ENCODE measurements at places on chromosomes 3 and 15. TPM values are rescaled to one million over a fixed set of nuclear protein-coding genes. Genes with fewer than 3 reads are reported as not detected.

CLDN1 gene
- 0.53 TPM for total RNA-seq

FGD5 gene
- total RNA-seq: 112 TPM

ZDHHC23 gene
- 4.4 TPM for total RNA-seq

IMPG2 gene
- total RNA-seq: 0.11 TPM

GOLGA8N gene
- 20.6 TPM for total RNA-seq

ACKR2 gene
- total RNA-seq: 24.5 TPM

ALAS1 gene
- total RNA-seq: 58.3 TPM

ZPLD1 gene
- not detected for total RNA-seq

ITGB5 gene
- total RNA-seq: 595 TPM

TMEM212 gene
- total RNA-seq: not detected

UROC1 gene
- total RNA-seq: not detected

GOLGA6D gene
- total RNA-seq: not detected

GRCh38 chr3:104612218-104612617 lies 754.5 kb upstream of the ALCAM start:
- no peak for DNase-seq
- no peaks in the 10 kb centered on the region for H3K4me1 ChIP-seq
- H3K36me3 ChIP-seq: no peaks in the 10 kb centered on the region

- H3K4me3 ChIP-seq: no peak overlapping the region
- H3K27ac ChIP-seq: no peak overlapping the region
- DNase-seq: peak; percentile 27
- H3K36me3 ChIP-seq: no peaks in the 10 kb centered on the region
- H3K4me1 ChIP-seq: no peaks in the 10 kb centered on the region
Measured at GRCh38 chr15:43250785-43251184, 15.9 kb downstream of the TGM5 start.

GRCh38 chr3:76387000-76387399 lies 601.7 kb upstream of the ZNF717 start:
- H3K27ac ChIP-seq: no peak overlapping the region
- no peak for DNase-seq
- no peaks in the 10 kb centered on the region for H3K27me3 ChIP-seq
- H3K4me1 ChIP-seq: no peaks in the 10 kb centered on the region
- no peaks in the 10 kb centered on the region for H3K36me3 ChIP-seq
- H3K4me3 ChIP-seq: no peak overlapping the region

DNA sequence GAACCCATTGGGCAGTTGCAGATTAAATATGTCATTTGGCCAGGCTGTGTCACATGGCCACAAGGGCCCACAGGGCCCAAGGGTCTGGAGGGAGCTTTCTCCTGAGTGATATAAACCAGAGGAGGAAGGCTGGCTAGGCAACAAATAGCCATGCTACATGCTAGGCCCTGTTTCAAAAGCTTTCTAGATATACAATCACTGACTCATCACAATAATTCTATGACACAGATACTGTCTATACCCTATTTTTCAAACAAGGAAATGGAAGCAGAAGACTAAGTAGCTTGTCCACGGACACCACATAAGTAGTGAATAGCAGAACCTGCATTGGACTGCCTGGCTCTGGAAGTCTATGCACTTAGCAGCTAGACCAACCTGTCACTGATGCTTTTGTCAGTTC lies 625.4 kb downstream of the NTRK3 start:
- no peaks in the 10 kb centered on the region for H3K27me3 ChIP-seq
- no peaks in the 10 kb centered on the region for H3K36me3 ChIP-seq
- no peaks in the 10 kb centered on the region for H3K4me1 ChIP-seq
- no peak for DNase-seq
- H3K4me3 ChIP-seq: no peak overlapping the region
- no peak overlapping the region for H3K27ac ChIP-seq

DNA sequence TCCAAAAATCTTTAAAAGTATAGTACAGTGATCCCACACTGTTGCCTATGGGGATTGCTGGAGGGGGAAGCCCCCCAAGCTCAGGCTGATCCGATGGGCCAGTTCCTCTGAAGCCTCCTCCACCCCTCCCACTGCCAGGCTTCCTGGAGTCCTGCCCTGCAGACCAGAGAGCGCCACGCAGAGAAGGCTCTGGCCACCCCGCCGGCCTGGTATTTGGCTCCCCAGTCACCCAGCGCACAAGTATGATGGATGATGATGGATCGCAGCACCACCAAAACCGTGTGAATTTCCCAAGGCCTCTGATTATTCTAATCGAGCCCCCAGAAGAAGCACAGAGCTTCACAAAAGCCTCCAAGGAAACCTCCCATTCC lies 259.0 kb downstream of the MECOM start:
- peaks cover 16% of the 10 kb centered on the region for H3K4me1 ChIP-seq
- no peaks in the 10 kb centered on the region for H3K36me3 ChIP-seq
- no peaks in the 10 kb centered on the region for H3K27me3 ChIP-seq
- no peak overlapping the region for H3K4me3 ChIP-seq
- DNase-seq: no peak
- H3K27ac ChIP-seq: peak overlapping the region; percentile 64

DNA sequence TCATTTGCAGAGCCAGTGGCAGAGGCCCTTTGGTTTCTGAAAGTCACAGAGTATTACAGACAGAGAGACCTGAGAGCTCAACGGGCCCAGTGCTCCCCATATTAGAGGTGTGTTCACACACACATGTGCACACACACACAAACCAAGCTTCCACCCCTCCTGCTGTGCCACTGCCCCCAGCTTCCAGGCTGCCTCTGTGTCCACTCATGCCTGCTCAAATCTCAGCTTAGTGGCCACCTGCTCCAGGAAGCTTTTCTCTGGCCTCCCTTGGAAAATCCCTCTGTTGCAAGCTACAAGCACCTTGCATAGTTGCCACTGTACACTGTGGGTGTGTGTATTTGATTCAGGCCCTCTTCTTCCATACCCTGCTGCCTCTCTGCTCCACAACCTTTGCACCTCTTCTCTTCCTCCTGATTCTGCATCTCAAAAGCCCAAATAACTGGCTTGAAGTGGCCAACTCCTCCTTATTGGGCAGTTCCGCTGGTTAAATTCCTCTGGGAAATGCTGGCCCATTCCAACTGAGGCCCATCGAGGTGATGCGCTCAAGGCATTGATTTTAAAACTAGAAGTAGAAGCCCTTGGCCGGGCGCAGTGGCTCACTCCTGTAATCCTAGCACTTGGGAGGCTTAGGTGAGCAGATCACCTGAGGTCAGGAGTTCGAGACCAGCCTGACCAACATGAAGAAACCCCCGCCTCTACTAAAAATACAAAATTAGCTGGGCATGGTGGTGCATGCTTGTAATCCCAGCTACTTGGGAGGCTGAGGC lies 23.0 kb downstream of the MESD start:
- no peaks in the 10 kb centered on the region for H3K4me1 ChIP-seq
- peaks cover 2% of the 10 kb centered on the region for H3K36me3 ChIP-seq
- no peaks in the 10 kb centered on the region for H3K27me3 ChIP-seq
- DNase-seq: peak; percentile 40

DNA sequence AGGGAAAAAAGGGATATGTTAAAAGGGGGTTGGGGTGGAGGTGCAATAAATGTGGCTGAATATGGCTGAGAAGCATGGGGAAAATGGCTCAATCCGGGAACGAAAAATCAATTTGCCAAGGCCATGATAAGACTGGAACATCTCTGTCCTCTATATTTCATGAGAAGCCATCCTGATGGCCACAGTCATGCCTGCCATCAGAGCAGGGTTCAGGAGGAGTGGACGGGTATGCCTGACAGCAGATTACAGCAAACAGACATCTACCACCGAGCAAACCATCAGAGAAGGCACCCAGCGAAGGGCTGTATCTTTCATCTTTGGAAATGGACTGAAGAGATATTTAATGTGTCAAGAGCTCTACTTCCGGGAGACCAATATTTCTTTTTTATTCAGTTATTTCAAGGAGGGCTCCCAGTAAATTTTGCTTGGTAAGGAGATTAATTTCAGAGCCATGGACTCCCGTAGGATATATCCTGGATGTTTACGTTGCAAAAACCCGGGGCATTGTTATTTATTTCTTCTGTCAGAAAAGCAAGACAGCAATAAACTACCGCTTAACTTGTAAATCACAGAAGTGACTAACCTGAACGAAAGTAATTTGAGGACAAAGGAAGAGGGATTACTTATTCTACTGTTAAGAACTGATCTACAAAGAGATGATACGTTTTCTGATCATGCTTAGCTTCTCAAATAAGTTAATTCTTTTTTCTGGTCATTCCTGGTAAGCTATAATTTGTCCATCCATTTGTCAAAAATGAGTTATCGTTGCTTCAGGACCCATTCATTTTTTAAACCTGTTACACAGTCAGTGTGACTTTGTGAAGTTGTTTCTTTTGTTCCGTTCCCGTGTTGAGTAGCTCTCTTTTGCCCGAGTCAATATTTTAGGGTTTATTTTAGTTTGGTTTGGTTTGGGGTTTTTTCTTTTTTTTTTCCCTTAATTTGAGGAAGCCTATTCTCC lies 80.6 kb upstream of the CHD2 start:
- H3K27me3 ChIP-seq: no peaks in the 10 kb centered on the region
- H3K36me3 ChIP-seq: no peaks in the 10 kb centered on the region
- peak overlapping the region; percentile 54 for H3K4me3 ChIP-seq
- peak overlapping the region; percentile 81 for H3K27ac ChIP-seq

GRCh38 chr3:79983118-79983517 lies 215.3 kb upstream of the ROBO1 start:
- no peak overlapping the region for H3K27ac ChIP-seq
- no peaks in the 10 kb centered on the region for H3K36me3 ChIP-seq
- no peaks in the 10 kb centered on the region for H3K27me3 ChIP-seq
- no peaks in the 10 kb centered on the region for H3K4me1 ChIP-seq

DNA sequence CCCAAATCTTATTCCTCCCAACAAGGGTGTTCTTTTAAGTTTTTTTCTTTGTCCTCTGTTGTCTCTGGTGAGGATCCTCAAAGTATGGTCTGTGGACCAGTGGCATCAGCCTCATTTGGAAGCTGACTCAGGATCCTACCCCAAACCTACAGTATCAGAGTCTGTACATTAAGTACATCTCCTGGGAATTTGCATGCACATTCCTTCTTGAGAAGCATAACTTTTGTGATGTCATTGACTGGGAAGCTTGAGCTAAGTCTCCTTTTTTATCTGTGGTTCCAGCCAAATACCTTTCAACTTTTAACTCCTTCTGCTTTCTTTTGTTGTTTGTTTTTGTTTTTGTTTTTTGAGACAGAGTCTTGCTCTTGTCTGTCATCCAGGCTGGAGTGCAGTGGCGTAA lies 40.5 kb downstream of the ARMC8 start:
- no peaks in the 10 kb centered on the region for H3K4me1 ChIP-seq

- H3K4me3 ChIP-seq: no peak overlapping the region
Measured at GRCh38 chr15:33047077-33047476, 147.4 kb downstream of the FMN1 start.

GRCh38 chr15:74843445-74843828 lies 481 bp upstream of the ULK3 start:
- H3K27ac ChIP-seq: peak overlapping the region; percentile 74
- H3K36me3 ChIP-seq: peaks cover 29% of the 10 kb centered on the region
- no peaks in the 10 kb centered on the region for H3K27me3 ChIP-seq

GRCh38 chr3:156409694-156410093 lies 145.2 kb downstream of the SSR3 start:
- H3K4me3 ChIP-seq: no peak overlapping the region
- DNase-seq: no peak
- no peaks in the 10 kb centered on the region for H3K36me3 ChIP-seq
- H3K4me1 ChIP-seq: no peaks in the 10 kb centered on the region

GRCh38 chr3:48278884-48279559 lies 38.1 kb downstream of the ZNF589 start:
- no peaks in the 10 kb centered on the region for H3K4me1 ChIP-seq
- H3K36me3 ChIP-seq: no peaks in the 10 kb centered on the region
- H3K4me3 ChIP-seq: no peak overlapping the region
- H3K27ac ChIP-seq: no peak overlapping the region
- H3K27me3 ChIP-seq: no peaks in the 10 kb centered on the region

- no peak overlapping the region for H3K4me3 ChIP-seq
- no peaks in the 10 kb centered on the region for H3K36me3 ChIP-seq
- no peaks in the 10 kb centered on the region for H3K27me3 ChIP-seq
- H3K4me1 ChIP-seq: no peaks in the 10 kb centered on the region
Measured at GRCh38 chr3:188002626-188003138, 151.3 kb upstream of the LPP start.

DNA sequence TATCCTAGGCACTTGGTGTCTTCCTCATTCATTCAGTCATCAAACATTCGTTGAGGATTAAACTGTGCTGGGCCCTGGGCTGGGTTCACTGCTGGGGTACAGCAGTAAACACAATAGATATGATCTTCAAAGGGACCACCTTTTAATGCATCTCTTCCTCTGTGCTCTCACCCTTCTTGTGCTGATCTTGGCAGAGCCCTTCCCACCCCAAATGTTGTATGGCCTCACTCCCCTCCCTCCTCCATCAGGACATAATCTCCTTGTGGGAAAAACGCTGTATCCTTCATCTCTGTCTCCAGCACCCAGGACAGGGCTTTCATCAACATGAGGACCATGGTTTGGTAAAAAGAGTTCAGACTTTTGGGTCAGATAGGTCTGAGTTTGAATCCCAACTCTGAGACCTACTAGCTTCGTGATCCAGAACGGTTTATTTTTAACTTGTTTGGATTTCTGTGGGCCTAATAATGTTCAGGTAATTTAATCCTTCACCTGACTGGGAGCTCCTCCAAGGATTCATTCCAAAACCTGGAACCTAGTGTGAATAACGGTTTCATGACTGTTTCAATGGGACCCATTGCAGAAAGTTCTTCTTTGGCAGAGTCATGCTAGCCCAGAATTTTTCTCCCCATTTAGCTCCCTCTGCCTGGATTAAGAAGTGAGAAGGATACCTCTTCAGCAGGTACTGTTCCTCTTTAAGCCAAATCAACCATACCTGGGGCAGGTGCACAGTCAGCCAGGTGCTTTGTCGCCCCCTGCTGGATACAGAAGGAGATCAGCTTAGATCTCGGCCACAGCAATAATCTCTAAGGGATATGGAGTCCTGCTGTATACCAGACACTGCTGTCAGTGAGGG lies 5.2 kb upstream of the WNT7A start:
- no peak overlapping the region for H3K27ac ChIP-seq
- H3K27me3 ChIP-seq: no peaks in the 10 kb centered on the region
- H3K4me1 ChIP-seq: no peaks in the 10 kb centered on the region
- peak; percentile 31 for DNase-seq
- H3K4me3 ChIP-seq: no peak overlapping the region

Measured in ascending aorta (tissue), 2 donors.